ENCODE measurements at places on chromosomes 1 and 21.

DNA sequence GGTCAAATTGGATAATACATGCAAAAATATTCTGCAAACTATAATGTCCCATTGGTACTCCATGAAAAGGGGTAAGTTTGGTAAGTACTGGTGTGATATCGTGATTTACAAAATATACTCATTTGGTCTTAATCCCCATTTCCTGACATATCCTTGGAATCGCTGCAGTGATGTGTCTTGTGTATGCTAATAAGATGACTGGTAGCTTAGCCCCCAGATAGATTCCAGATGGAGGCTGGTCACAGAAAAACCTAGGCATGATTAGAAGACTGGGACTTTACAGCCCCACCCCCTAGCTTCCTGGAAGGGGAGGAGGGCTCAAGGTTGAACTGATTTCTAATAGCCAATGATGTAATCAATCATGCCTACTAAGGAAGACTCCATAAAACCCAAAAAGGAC is 3.0 kb downstream of the VAMP4 start:
- no peak for DNase-seq

DNA sequence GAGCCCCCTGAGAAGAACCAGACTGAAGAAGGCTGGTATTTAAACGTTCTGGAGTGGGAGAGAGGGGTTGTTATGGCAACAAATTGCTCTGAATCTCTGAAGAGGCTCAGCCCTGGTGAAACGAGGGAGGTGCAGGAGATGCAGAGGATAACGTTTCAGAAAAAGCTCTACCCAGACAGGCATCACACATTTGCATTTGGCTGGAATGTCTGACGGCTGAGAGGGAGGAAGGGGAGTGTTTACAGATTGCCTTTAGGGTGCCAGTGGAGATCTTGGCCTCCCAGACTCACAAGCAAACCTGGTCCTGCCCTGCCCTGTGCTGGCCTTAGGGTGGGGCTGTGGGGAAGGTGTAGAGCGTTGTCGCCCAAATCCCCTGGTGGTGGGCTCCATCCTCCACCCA is 169.0 kb upstream of the AJAP1 start:
- peak; percentile 43 for DNase-seq

DNA sequence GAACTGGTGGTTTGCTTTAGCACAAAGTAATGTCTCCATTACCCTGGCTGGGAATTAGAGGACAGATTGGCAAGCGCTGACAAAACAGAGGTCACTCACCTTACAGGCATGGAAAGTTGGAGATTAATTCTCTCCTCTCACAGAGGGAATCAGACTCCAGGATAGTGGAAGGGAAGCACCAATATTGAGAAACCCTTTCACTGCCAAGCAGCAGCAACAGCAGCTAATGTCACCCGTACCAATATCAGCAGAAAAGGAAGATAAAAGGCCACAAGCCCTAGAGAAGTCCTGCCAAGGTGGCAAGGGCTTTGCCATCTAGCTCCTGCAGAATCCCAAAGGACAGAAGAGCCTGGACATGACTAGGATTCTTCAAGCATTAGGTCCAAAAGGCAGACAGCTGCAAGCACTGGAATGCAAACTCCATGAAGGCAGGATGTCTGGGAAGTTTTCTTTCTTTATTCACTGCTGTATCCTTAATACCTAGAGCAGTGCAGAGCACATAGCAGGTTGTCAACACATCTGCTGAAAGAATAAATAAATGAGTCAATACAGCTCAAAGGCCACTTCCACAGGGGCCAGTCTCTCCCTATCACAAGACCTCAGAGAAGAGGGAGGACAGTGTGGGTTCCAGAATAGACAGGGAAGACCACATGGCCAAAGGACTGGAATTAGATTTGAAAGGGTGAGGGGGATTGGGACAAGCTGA is 57.2 kb downstream of the ERI3 start:
- DNase-seq, result no peak

- DNase-seq, result peak; percentile 74
Measured at GRCh38 chr1:4585216-4585615, 69.2 kb upstream of the AJAP1 start.

GRCh38 chr1:165768513-165769394 is at the start of gene TMCO1:
TMCO1 (minus strand) TSS chr1:165768868; CDS start chr1:165768751, 117 bp downstream.
- peak; percentile 98 for DNase-seq
